ENCODE measurements at places on chromosomes 12 and 14. TPM values are rescaled to one million over a fixed set of nuclear protein-coding genes. Genes with fewer than 3 reads are reported as not detected.

GRCh38 chr12:111766608-111767361 is at the start of gene ALDH2:
Gene ALDH2, plus strand, starts transcription at chr12:111766933. Its CDS starts 50 bp downstream, at chr12:111766983.
- peak; percentile 43 for DNase-seq

Gene TROAP
- total RNA-seq, result 35.2 TPM

- DNase-seq, result no peak
Observed at GRCh38 chr12:110677206-110677911, 11.6 kb downstream of the HVCN1 start.

- no peak for DNase-seq
Observed at GRCh38 chr12:52835271-52836041, 1.3 kb upstream of the KRT79 start.

DNA sequence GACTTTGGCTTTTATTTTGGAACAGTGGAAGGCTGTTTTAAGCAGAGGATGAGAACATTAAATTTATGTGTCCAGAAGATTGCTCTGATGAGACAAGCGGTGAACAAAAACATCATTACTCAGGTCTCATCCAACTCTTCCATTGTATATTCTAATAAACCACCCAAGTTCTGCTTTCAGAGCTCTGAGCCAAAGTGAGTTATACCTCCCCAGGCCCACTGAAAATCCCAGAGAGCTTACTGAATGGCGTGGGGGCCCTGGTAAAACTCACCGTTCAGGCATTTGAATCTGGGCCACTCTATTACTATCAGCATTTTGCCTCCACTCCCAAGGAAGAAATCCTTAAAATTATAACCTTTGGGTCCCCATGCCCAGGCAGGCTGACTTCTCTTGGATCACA is 122.0 kb upstream of the HIF1A start:
- DNase-seq, result no peak

DNA sequence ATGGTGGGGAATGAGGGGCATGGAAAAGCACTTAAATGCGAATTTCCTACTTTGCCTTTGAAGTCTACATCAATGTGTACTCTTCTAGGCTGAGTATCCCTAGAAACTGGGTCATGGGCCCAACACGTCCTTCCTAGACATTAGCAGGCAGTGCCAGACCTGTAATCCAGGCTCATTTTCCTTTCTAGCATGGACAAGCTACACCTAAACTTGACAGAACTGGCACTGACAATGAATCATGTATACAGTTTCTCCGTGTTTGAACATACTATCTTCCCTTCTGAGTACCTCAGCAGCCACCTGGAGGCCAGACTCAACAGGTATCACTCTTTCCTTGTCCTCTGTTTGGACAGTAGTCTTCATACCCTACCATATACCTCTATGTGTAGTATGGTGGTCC is 25.8 kb upstream of the PDE1B start:
- DNase-seq, result no peak

DNA sequence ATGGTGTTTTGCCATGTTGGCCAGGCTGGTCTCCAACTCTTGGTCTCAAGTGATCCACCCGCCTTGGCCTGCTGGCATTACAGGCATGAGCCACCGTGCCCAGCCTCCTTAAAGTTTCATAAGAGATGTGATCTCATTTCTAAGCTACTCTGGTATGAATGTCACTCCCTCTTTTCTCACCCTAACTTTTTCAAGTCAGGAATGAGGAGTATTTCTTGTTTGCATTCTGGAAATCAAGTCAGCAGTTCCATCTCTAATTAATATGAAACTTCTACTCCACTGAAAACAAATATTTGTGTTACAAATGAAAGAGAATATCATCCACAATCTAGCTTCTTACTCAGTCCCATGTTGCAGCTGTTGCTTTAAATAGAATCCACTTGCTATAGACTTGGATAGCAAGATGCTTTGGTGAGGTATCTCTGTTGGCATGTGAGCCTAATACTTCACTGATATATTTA is 61.3 kb downstream of the ARF6 start:
- no peak for DNase-seq

GRCh38 chr14:98198385-98198784 is 1073.6 kb downstream of the BCL11B start:
- DNase-seq, result no peak

Gene C14orf180
- total RNA-seq, result not detected

Gene SERPINA12
- total RNA-seq, result not detected

Gene GALNT8
- not detected for total RNA-seq

GRCh38 chr14:24699052-24699451 is 65.1 kb upstream of the GZMB start:
- no peak for DNase-seq

Gene CLMN
- 9.0 TPM for total RNA-seq

GRCh38 chr12:49539406-49540228 is 787 bp downstream of the KCNH3 start:
- no peak for DNase-seq

Gene ANP32D
- total RNA-seq, result not detected

DNA sequence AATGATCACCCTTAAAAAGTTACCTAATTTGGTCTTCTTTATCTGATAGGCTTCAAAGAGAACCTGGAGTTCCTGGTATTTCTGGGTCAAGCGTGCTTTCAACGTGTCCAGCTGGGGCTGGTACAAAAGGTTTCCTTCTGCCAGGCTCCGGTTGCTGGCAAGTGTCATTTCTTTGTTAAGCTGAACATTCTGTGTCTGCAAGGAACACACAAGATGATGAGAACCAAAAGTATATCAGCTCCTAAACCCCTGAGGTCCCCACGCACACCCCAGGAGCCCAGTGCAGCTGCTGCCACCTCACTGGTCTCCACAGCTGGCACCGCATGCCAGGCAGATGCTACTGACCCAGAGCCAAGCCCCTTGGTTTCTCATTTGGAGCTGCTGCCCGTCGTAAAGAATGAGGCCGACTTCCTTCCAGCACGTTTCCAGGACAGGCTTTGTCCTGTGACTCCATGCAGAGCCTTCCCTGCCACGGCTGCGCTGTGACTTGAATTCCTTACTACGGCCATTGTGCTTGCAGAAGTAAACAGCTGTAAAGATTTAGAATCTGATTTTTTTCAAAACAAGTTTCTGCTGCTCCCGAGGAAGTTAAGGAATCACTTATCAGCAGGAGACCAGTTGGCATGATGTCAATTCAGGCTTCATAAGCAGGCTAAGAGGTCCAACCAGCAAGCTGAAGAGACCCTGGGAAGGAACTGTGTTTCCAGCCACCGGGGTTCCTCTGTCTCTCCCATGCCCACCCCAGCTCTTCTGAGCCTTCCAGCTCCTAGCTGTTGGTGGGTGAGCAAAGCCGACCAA is 24.9 kb downstream of the VPS37B start:
- DNase-seq, result no peak

GRCh38 chr12:93378998-93379325 is 1.2 kb downstream of the NUDT4 start:
- no peak for DNase-seq

Gene COL2A1
- total RNA-seq, result 4.8 TPM

Gene KRT75
- not detected for total RNA-seq
